ENCODE measurements at places on chromosomes 2 and 18.

DNA sequence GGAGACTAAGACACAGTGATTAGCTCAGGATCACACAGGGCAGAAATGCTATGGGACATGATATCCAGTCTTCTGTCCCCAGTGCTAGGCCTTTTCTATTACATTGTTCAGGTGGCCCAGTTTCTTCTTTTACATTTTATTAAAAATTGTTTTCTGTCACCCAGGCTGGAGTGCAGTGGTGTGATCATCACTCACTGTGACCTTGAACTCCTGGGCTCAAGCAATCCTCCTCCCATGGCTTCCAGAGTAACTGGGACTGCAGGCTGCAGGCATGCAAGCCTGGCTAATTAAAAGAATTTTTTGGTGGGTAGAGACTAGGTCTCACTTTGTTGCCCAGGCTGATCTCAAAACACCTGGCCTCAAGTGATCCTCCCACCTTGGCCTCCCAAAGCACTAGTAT lies 15.4 kb downstream of the PDK1 start:
- DNase-seq, result no peak

DNA sequence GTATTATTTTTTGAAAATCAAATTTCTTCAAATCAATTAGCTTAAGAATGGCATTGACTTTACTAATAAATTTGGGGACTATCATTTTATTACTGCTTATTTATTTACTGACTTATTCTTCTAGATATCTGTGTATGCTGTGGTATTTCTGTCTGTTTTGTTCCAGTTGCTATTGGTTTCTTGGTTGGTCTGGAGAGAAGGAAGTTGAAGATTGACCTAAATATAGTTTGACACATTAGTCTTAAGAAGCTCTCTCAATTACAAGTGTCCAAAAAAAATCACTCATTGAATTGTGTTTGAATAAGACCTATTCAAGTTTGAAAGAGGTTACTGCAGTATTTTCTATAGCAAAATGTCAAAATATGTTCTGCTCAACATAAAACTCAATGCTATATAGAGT lies 153.3 kb upstream of the KYNU start:
- no peak for DNase-seq

DNA sequence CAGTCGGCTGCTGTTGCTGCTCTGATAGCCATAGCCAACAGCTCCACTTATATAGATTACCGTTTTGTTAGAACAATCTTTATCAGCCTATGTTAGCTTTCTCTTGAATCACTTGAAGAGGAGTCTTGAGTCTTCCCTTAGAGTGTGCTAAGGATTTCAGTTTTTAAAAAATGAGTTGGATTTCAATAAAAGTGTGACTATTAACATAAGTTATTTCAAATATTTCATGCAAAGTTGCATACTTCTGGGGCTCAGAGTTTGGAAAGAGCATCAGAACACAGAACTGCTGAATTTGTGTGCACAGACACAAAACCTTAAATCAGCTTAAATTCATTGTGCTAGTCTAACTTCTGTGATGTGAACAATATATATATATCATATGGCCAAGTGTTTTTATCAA lies 174.7 kb downstream of the MTX2 start:
- no peak for DNase-seq

GRCh38 chr2:212667751-212668316 lies 129.2 kb upstream of the ERBB4 start:
- no peak for DNase-seq

GRCh38 chr2:133652398-133652797 lies 84.1 kb upstream of the NCKAP5 start:
- DNase-seq, result no peak

DNA sequence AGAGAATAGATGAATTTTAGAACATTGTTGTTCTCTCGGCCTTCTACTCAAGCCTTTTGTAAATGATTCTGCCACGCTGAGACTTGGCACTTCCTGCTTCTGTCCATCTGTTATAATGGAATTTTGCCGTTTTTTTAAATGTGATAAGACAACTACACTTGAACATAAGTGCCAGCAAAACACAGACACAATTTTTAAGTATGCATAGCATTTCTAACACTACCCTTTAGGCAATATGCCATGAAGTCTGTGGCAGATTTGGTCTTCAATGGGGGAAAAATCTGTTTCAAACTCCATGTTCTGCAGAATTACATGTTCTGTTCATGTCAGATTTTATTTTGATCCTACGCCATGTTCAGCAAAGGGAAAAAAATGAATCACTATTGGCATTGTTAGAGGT lies 1170.7 kb upstream of the SLC39A10 start:
- DNase-seq, result peak; percentile 57

DNA sequence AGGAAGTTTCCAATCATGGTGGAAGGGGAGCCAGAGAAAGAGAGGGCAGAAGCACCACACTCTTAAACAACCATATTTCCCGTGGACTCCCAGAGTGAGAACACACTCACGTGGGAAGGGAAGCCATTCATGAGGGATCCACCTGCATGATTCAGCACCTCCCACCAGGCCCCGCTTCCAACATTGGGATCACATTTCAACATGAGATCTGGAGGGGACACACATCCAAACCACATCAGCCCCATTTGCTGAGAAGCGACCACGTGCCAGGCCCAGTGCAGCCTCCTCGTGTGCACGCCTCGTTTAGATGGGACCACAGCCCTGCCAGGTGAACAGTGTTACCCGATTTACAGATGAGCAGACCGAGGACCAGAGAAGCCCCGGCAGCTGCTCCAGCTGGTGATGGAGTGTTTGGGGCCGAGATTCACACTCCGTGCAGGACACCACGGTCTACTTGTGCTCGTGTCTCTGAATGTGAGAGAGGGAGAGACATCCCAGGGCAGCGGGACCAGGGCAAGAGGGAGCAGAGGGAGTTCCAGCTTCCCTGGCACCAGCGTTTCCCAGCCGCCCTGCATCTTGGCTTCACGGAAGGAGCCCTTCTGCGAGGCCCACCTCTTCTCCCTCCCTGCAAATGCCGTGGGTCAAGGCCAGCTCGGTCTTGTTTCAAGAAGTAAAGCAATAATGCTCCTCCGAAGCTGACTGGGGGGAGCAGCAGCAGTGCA lies 76.9 kb upstream of the ODC1 start:
- DNase-seq, result no peak

GRCh38 chr18:11071300-11071699 lies 78.1 kb downstream of the PIEZO2 start:
- no peak for DNase-seq

DNA sequence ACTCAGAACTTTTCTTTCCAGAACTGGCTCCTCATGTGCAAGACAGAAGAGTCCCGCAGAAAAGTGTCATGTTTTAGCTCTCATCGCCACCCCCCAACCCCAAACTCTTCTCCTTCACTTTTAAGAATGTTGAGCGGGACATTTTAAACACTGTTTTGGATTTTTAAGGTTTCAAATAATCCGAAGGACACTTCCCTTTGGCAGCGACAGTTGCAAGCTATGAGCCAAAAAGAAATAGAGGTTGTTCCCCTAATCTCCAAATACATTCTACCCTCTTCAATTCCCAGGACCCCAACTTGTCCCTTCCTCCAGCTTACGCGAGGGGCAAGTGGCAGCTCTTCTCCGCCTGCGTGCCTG lies 678 bp upstream of the UBE2E3 start:
- no peak for DNase-seq

GRCh38 chr2:240525802-240526201 lies 32.0 kb downstream of the ANKMY1 start:
- DNase-seq, result no peak

- DNase-seq, result no peak
Observed at GRCh38 chr2:10524341-10524740, 76.2 kb upstream of the ODC1 start.

GRCh38 chr2:168002021-168002553 lies 245.3 kb downstream of the STK39 start:
- no peak for DNase-seq

DNA sequence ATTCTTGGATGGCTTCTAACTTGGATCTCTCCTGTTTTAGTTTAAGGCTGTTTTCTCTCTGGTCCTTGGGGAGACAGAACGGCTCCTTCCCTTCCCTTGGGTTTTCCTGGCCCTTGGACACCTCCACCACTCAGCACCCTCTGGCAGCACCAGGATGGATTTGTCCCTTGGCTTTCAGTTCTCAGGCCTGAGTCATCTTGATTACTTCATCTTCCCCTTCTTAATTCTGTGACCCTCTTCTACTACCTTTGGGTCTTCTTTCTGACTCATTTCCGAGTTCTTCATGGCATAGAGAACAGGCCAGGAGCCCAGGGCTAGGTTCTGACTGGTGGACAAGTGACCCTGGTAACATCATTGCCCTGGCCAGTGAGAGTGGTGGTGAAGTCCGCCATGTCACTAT lies 14.9 kb downstream of the IGFBP2 start:
- DNase-seq, result no peak

DNA sequence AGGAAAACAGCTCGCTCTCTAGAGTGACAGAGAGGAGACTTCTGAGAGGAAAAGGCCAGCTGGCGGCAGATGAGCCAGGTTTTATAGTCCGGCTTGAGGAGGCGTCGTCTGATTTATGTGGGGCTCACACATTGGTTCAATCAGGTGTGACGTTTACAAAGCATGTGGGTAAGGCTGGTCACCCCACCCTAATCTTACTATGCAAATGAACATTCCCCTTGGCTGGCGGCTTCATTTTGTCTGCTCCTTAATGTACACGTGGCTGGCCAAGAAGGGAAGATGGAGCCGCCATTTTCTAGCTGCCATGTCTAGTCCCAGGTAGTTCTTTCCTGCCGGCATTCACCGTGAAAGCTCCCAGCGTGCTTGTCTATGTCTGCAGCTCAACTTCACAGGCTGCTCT lies 299.1 kb upstream of the SPRED2 start:
- no peak for DNase-seq

- no peak for DNase-seq
Observed at GRCh38 chr2:239666855-239667376, 266.1 kb upstream of the HDAC4 start.

GRCh38 chr18:10015941-10016819 lies 102.4 kb downstream of the VAPA start:
- DNase-seq, result no peak

DNA sequence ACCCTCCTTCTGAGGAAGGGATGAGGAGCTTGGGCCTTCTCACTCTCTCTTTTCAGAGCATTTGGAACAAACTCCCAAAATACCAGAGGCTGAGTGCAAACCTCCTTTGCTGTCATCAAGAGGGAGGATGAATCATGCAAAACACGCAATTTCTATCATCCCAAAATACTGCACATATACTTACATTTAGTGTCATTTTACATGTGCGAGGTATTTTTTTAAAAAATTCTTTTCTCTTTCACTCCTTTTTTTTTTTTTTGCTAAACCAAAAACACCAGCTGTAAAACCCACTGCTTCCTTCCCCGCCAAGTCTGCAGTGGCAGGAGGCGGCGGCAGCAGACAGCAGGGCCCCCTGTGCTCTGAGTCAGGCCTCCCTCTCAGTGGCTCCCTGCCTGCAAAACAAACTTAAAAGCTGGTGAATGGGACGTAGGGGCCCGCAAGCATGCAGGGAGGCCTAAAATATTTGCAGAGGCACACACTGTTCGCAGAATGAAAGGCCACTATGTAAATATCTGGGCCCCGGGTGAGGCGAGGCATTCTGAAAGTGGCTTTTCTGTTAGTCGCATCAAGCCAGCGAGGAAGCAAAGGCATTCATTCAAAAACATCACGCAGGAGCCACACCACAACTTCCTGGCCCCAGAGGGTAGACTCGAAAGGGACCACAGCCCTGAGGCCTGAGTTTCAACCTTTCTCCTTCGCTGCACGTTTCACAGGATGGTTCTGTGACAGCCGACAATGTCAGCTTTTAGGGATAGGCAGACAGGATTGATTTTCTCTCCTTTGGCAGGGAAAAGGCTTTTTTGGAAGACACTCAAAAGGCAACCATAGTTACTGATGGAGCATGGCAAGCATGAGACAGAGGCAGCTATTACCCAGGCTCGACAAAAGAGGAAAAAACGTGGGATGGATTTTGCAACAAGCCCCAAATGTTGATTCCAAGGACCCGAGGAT lies 73.4 kb downstream of the ACTR2 start:
- DNase-seq, result peak; percentile 64

- no peak for DNase-seq
Observed at GRCh38 chr18:76432274-76432755, 62.7 kb downstream of the ZNF516 start.

DNA sequence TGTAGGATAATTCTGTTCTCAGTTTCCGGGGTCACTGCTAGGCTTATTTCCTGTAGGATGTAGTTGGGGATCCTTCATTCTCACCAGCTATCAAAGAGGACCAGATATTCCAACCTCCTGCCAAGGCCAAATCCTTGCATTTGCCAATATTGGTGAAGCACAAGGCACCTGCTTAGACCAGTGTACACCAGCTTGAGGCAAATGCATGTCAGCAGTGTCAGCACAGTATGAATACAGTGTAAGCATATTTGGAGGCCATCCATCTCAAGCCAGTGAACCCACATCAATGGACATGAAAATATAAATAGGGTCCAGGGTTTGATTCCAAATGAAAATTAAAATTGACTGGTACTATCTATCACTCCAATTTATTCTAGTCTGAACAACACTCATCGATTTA lies 88.0 kb upstream of the MAPRE2 start:
- no peak for DNase-seq

DNA sequence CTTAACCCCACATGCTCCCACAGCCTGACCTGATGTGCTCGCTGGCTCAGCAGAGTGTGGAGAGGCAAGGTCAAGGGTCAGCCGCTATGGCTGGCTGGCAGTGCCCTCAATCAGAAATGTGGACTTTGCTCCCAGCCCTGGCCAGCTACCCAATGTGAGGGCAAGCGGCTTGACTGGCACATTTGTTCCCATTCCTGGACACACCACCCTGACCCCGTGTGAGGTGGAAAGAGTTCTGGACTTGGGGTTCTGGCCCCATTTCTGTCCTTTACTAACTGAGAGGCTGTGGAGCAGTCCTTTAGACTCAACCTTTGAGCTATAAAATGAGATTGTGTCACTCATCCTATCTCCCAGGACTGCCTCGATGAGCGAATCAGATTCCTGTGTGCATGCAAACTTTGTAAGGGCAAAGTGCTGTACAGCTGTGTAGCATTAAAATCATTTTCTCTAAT lies 9.1 kb downstream of the THNSL2 start:
- no peak for DNase-seq

DNA sequence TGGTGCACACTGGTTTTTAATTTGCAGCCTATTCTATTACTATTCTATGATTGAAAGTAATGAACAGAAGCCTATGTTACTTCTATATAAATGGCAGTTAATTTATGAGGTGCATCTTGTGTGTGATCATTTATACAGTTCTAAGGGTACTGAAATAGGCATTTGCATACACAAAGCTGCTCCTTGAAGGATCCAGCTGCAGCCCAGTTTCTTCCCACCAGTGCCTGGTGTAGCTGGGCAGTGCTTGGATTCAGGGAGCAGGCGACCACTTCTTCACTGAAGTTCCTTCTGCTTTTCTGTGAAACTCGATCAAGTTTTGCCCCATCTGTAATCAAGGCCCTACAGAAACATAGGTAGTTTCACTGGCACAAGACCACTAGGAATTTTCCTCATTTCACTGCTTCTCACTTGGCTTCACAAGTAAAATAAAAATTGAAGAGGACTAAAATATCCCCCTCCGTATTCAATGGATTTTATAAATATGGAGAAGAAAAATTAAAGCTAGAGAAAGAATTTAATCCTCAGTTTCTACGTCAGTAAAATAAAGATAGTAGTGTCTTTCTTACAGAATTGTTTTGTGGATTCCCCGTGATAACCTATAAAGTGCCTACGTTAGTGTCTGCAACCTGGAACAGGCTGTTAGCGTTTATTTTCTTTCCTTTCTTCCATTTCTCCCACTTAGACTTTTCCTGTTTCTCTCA lies 1.7 kb upstream of the LPIN2 start:
- DNase-seq, result no peak
